Immature natural killer cell (primary cell): ENCODE measurements at places on chromosomes 16 and 17. TPM values are rescaled to one million over a fixed set of nuclear protein-coding genes. Genes with fewer than 3 reads are reported as not detected.

ATP2C2 gene
- not detected for polyA plus RNA-seq

CCL3 gene
- polyA plus RNA-seq = 120 TPM

TAT gene
- polyA plus RNA-seq = not detected

ZNF688 gene
- polyA plus RNA-seq = 39.0 TPM

PARD6A gene
- polyA plus RNA-seq = 17.9 TPM

NXN gene
- polyA plus RNA-seq = not detected

SLC5A10 gene
- polyA plus RNA-seq = not detected

DNA sequence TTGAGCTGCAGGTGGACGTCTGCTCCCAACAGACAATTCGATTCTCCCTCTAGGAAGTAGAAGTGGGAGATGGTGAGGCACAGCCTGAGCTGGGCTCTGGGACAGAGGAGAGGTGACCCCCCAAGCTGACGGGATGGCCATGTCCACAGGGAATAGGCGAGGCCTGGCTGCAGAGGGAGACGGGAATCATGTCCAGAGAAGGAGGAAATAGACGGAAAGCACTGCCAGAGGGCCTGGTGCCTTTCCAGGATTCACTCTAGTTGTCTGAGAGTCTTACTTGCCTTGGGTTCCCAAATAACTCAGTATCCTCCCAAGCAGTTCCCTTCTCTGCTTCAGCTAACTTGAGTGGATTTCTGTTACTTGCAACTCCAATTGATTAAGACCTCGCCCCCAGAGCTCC lies 4.3 kb upstream of the CRISPLD2 start:
- no peak for DNase-seq

- no peak for DNase-seq
These were observed 33.7 kb upstream of the CIBAR2 start for GRCh38 chr16:85145734-85146531.

DNA sequence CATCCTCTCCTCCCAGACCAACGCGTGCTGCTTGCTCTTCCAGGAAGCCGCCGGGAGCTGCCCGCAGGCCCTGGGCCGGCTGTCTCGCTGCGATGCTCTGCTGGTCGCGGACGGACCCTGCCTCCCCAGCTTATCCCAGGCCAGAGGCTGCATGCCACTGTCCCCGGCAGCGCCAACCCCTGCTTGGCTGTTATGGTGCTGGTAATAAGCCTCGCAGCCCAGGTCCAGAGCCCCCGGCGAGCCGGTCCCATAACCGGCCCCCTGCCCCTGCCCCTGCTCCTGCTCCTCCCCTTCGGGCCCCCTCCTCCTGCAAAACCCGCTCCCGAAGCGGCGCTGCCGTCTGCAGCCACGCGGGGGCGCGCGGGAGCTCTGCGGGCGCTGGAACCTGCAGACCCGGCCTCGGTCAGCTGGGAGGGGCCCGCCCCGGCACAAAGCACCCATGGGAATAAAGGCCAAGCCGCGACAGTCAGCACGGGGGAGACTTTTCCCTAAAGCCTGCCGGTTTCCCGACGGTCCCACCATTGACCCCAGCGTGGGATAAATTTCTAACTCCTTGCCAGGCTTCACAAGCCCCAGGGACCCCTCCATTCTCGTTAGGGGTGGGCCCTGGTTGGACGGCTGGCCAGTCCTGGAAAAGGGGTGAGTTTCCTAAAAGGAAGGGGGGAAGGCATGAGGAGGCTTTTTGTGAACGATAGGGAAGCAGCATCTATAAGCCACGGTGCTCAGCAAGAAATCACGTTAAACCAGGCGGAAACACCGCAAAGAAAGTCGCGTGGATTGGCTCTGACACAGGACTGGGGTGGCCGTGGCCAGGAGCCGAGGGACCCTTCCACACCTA lies 11.2 kb downstream of the ENPP7 start:
- DNase-seq = peak; percentile 67

- peak; percentile 70 for DNase-seq
These were observed 12.7 kb upstream of the STAC2 start for GRCh38 chr17:39238311-39238972.

DNA sequence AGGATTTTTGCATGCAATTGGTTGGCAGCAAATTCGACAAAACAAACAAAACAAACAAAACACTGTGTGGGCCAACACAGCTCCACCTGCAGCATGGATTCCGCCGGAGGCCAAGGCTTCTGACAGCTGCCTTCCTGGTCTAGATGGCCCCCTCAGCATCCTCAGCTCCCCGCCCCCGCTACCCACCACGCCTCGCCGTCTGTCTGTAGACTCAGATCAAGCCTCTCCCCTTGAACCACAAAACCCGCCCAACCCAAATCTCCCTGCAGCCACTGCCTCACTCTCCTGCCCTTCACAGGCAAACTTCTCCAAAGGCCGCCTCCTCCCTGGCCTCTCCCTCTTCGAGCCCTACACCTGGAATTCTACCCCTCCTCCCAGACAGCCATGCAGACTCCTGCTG lies 57.9 kb downstream of the RTN4RL1 start:
- DNase-seq = no peak

DNA sequence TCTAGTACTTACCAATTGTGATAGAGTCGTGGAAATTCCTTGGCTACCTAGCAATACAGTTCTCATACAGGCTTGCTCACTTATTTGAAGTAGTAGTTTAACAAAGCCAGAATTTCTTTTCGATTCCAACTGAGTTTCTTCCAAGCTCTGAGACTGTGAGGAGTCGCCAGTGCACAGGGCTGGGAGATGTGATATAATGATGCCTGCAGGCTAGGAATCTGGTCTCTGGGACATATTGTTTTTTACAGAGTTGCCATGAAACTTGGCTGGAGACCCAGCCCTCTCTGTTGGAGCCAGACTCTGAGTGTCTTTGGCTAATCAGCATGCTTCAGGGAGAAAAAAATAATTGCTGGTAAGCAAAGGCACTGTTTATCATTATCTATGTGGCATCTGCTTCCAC lies 698.8 kb upstream of the GOT2 start:
- DNase-seq = no peak

- DNase-seq = peak; percentile 64
These were observed 3.6 kb upstream of the ZNF652 start for GRCh38 chr17:49365667-49366066.

- no peak for DNase-seq
These were observed 8.7 kb downstream of the C16orf87 start for GRCh38 chr16:46822270-46822669.

- DNase-seq = no peak
These were observed 110.0 kb upstream of the PSMD7 start for GRCh38 chr16:74186561-74186971.

DNA sequence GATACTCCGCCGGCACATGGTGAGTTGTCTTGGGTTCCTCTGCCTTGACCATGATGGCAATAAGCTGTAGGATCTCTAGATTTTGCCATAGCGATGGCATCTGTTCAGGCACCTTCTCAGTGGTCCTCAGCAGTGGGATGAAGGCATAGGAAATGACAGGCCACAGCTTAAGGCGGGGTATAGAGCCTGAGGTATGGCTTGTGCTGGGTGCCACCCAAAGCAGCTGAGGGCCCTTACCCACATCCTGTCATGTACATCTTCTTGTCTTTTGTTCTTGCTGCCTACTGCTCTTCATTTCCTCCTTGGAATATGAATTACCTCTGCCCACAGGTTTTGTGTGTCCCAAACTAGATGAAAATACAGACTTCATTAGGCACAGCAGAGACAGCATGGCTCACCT lies 29.5 kb downstream of the KAT7 start:
- DNase-seq = peak; percentile 63

GRCh38 chr17:47423406-47424295 lies 99.9 kb downstream of the EFCAB13 start:
- peak; percentile 1 for DNase-seq

DNA sequence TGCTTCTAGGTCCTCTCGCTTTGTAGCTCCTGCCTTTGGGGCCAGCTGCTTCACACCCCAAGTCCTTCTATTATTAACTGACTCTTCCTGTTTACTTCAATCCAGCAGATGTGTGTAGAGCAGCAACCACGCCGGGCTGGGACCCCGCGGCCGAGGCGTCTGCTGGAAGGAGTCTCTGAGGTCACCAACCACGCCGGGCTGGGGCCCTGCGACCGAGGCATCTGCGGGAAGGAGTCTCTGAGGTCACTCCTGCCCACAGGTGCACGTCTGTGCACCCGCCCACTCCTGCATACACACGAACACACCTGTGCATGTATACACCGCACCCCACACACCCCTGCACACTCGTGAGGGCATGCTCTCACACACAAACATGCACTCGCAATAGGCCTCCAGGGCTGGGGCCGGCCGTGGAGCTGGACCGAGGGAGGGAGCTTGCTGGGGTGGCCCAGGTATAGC lies 7.8 kb upstream of the TEX19 start:
- DNase-seq = peak; percentile 28

DNA sequence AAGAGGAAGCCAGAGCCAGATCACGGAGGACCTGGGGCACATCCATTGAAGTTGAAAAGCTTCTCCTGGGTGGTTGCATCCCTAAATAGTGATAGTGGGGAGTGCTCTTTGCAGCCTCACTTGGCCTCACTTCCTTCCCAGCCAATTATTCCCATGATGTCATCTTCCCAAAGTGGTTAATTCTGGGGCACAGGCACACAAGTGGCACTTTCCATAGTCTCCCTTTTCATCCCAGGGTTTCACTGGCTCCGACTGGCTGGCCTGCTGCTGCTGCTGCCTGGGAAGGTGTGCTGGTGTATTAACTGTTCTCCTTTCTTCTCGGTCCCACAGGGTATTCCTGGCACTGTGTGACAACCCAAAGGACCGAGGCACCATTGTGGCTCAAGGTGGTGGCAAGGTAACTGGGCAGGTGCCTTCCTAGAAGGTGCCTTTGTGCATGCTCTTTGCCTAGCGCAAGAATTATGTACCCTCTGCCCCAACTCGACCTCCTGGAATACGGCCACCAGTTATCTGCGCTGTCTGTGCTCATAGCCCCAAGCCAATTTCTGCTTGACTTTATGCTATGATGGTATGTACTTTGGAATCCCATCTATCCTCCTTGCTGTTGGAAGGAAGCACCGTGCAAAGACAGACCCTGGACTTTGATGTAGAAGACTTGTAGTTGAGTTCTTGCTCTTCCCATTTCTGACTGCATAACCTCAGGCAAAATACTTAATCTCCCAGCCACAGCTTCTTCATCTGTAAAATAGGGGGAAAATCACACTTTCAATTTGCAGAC lies 18.4 kb downstream of the SLC35G3 start:
- DNase-seq = no peak

DNA sequence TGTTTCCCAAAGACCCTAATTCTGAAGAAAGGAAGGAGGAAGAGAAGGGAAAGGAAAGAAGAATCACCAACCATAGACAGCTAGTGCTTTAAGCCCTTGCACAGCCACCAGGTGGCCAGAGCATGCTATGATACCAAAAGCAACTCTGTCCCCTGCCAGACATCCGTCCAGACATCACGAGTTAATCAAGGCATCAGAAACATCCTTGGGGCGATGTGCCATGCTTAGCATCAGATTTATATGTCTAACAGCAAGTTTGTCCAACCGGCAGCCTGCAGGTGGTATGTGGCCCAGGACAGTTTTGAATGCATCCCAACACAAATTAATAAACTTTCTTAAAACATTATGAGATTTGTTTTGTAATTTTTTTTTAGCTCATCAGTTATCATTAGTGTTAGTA lies 2.9 kb upstream of the CRYBA1 start:
- DNase-seq = no peak

GRCh38 chr17:77535892-77536291 lies 395.1 kb downstream of the SEC14L1 start:
- no peak for DNase-seq

DNA sequence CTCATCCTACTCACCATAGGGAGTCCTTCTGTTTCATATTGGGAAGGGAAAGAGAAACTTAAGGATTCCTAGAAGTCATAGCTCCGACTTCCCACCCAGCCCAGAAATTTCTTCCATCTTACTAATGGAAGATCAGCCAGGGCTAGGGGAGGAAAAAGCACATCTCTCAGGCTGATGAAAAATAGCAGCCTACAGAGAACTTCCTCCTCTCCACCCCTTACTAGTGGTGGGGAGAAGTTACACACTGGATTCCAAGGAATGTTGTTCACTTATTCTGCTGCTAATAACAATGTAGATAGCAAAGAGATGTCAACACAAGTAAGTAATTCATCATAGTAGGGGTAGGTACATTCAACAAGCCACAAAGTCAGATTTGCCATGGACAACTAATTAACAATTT lies 94.4 kb downstream of the SPACA3 start:
- DNase-seq = no peak

DNA sequence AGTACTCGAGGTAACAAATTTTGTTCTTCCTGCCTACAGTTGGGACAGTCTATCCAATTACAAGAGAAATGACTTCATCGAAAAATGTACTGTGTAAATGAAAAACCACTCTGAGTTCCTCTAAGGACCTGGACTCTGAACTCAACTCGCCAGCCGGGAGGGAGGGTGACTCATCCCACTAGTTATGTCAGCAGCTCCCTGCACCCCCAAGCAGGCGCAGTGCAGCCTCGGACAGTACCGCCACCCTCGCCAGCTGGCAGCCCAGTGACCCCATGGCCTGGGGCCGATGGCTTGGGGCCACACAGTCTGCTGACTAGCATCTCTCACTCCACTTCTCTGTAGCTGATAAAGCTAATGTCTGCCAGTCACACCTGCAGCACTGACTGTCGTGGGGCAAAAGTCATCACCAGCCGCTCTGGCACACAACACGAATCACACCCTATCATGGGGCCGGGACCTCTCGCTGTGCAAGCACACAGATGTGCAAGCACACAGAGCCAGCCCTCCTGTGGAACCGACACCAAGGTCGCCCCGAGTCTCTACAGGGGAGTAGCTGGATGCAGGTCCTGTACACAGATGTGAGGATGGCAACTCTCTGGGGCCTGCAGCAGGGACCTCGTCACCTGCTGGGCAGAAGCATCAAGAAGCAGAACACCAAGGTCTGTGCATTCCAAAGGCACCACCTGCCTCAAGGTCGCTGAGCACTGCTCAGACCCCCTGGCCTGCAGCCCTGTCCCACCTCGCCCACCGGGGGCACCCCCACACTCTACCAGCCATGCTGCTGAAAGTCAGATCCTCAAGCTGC lies 5.7 kb downstream of the CSNK1D start:
- DNase-seq = peak; percentile 44

- DNase-seq = no peak
These were observed 3.1 kb upstream of the GSE1 start for GRCh38 chr16:85610059-85610445.

DNA sequence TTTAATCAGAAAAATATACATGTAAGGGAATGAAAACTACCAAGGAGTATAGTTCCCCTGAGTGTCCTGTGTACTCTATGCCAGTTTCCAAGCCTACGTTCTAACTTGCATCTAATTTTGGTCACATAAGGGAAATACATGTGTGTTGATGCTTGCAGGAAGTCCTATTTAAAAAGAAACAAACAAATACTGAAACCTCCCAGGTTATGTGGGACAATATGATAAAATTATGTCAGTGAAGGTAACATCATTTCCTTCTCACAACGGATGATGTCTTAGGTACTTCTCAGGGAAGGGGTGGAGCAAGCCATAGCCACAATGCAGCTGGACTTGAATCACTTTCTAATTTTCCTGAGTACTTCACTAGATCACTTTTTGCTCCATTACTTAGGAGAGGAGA lies 115.9 kb downstream of the ZFHX3 start:
- no peak for DNase-seq

GRCh38 chr16:57637424-57637823 lies 9.0 kb downstream of the ADGRG1 start:
- no peak for DNase-seq

- no peak for DNase-seq
These were observed 7.6 kb downstream of the DNAJA3 start for GRCh38 chr16:4433228-4433627.
